ENCODE measurements at places on chromosomes 11 and 22.
A peak's percentile ranks its signal among the peaks of the same experiment; 100 is the strongest.

DNA sequence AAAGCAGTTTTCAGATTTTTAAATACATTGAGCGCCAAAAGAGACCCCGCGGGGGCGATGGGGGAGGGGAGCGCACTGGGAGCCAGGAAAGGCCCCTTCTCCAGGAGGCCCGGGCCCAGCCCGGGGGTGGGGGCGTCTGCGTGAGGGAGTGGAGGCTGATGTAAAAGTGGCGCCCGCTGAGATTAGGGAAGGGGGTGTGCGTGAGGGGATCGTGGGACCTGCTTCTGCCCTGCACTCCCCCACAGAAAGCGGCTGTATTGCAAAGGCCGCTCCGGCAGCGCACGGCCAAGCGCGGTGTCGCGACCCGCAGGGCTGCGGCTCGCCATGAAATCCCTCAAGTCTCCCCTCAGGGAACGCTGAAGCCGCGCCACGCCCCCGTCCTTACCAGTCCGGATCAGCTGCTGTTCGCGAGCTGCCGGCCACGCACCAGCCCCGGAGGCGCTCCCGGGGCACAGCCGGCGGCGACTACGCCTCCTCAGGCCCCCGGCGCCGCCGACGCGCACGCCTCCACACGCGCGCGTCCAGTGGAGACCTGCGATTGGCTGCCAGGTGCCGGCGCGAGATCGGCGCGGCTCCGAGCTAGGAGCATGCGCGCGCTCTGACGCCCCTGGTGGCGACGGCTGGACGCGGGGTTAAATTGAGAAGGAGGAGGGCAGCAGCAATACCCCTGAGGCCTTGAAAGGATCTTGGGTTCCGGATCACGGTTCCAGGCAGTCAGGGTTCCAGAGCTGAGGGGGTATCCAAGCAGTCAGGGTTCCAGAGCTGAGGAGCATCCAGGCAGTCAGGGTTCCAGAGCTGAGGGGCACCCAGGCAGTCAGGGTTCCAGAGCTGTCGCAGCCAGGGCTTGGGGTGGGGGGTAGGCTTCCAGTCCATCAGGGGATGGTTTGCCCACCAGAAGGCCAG is at the start of gene ZNF280B:
Gene ZNF280B, minus strand, starts transcription at position 469 of the 903 bp plus-strand sequence. CDS start 19,344 bp downstream, outside the sequence.
- DNase-seq: peak; percentile 90

DNA sequence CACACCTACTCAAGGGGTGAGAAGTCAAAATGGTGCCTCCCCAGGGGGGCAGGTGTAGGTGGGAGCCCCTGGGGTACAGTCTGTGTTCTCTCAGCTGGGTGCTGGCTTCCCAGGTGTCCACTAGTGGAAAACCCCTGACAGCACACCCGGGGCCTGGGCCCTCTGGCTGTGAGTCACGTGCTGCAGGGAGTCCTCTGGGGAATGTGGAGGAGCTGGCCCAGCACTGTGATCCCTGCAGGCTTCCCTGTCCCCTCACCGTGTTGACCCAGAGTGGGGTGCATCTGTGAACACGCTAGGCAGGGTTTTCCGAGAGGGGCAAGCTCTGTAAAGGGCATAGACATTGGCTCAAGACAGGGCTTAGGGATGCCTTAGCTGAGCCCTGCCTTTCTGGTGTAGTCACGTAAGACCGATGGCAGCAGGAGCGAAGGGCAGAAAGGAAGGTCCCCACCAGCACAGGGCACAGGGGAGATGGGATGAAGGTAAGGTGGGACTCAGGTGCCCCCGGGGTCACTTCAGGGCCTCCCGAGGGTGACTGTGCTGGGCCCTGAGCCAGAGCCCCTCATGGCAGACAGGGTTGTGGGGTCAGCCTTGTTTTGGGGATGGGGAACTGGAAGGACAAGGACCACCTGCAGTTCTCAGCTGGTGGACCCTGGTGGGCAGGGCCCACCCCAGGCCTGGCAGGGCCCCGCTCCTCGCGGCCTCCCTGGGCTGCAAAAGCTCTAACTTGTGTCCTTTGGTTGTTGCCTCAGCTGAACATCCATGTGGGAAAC is 14.1 kb downstream of the DERL3 start:
- DNase-seq: no peak

DNA sequence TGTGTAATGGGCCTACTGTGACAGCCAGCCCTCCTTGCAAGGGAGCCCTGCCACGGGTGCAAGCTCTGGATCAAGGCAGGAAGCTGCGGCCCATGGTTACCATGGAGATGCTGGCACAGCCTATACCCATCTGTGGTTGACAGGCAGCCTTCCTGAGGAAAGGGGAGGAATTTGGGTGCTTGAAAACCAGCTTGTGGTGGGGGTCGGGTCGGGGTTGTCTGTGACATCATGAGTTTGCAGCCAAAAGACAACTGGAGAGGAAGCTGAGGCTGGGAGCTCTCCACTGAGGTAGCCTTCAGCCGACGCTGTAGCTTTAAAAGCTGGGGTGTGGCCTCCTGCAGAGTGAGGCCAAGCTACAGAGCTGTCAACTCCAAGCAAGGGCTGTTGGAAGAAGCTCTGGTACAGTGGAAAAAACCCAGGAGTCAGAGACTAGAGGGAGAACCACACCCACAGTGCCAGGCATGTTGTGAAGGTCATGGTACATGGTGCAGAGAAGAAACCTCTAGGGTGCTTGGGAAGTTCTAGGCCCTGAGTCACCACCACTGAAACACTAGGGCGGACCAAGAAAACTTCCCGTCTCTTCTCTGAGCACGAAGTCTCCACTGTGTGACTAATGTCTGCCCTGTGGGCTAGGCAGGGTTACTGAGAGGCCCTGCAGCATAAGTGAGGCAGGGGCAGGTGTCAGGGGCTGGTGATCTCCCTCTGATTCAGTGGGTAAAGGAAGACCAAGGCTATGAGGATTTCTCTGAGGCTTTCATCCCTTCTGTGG is 10.8 kb upstream of the LDHA start:
- peak; percentile 32 for DNase-seq

DNA sequence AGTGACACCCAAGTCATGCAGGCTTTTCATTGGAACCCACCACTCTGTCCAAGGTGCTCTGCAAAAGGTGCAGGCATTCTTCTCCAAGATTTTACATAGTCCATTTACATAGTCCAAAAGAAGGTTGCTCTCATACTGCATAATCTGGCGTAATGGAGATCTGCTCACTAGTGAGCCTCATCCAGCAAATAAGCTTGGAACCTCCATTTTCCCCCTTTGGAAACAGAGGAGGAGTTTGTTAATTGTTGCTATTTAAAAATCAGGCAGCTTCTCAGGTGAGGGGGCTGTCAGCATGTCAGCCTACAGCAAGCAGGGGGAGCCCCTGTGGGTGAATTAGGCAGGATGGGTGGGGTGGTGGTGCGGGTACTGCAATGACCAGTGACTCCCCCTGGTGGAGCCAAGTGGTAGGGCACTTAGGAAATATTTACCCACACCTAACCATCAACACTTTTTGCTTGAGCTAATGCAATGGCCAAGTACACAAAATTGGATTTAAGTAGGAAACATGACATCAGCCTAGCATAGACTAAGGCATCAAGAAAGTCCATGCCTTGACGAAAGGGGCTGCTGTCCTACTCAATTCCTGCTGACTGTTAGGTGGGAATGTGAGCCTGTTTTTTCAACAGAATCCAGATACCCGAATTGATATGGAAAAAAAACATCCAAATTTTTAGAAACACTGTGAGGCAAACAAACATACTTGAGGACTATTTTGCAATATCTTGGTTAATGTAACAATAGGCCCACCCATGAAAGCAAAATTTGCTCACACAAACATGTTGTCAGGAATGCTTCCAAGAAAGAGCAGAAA is 64.5 kb downstream of the AMBRA1 start:
- DNase-seq: peak; percentile 91

GRCh38 chr11:30546334-30546733 is 39.8 kb downstream of the MPPED2 start:
- peak; percentile 79 for DNase-seq

DNA sequence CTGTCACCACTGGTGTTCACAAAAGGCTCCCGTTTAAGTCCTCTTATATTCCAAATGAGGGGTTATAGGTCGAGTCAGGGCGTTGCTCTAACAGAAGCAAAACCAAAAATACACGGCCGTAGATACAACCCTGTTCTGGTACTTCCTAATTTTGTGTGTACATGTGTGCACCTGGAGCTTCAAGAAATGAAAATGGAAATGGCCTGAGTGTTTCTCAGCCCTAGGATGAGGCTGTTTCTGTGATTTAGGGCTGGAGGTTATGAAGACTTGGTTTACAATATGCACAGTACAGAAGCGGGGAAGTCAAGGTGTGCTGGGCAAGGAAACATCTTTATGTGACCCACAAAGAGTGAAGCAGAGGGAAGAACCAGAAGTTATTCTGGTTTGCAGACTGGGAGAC is 110.4 kb upstream of the OR4B1 start:
- DNase-seq: no peak

DNA sequence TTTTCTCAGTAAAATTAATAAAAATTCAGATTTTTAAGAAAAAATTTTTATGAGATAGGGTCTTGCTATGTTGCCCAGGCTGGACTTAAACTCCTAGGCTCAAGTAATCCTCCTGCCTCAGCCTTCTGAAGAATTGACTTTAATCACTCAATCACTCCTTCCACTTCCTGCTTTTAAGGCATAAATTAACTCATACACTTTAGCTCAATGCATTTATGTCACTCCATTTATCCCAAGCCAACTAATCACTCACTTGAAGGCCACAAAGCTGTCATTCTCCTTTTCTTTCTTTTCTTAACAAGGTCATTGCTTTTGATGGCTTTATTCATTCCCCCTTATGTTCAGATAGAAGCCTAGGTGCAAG is 877 bp downstream of the ALG9 start:
- no peak for DNase-seq

DNA sequence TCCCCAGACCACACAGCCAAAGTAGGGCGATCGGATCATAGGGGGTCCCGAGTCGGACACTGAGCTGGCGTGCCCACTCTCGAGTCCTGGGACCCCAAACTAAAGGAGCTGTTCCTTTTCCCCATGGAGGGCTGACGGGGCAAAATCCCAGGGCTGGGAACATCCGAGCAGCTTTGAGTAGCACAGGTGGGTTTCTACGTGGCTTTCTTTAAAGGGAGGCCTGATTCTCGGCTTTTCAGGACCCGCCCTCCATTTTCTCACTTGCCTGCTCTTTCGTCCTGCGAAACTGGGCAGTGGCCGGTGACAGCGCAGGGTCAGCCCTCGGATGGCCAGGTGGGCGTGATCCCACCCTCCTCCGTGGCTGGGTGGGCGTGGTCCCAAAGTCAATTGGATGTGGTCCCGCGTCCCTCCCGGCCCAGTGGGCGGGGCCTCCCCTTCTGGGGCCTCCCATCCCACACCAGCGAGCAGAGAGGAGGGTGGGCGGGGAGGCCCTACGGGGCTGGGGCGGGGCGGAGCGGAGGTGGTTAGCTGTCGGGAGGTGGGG is 17.5 kb upstream of the TXNRD2 start:
- DNase-seq: peak; percentile 99

GRCh38 chr11:72209101-72209500 is 7.5 kb upstream of the FOLR2 start:
- DNase-seq: no peak

- DNase-seq: no peak
These were observed 6.5 kb downstream of the HMBS start for GRCh38 chr11:119091178-119091577.

DNA sequence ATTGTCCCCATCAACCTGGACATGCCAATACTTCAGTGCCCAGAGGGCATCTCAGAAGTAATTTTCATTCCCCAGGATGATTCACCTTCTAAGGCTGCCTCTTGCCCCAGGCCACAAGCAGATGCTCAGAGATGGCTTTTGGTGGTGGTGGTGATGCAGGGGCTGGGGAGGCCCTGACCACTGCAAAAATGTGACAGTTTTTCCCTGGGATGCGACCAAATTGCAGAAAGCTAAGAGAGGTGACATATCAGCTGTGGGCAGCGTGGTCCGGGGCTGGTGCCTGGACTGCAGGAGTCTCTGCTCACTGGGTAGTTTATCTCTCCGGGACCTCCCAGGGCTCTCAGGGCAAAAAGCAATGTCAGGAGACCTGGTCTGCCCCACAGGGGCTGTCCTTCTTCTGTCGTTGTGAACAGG is 39.7 kb upstream of the ACCSL start:
- no peak for DNase-seq

- no peak for DNase-seq
These were observed 8.8 kb downstream of the HOATZ start for GRCh38 chr11:111523343-111523742.

- DNase-seq: no peak
These were observed 26.5 kb downstream of the CTTN start for GRCh38 chr11:70424765-70425344.

DNA sequence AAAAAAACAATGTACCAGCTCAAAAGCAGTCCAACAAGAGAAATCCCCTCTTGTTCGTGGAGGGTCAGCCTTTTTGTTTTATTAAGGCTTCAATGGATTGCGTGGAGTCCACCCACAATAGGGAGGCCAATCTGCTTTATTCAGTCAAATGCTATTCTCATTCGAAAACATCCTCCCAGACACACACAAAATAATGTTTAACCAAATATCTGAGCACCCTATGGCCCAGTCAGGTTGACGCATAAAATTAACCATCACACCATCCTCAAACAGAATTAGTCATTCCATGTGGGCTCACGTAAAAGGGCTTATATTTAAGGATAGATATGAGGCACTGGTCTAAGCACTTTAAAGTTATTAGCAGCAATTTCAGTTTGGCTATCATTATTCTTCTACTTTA is 58.9 kb upstream of the DEUP1 start:
- DNase-seq: no peak

DNA sequence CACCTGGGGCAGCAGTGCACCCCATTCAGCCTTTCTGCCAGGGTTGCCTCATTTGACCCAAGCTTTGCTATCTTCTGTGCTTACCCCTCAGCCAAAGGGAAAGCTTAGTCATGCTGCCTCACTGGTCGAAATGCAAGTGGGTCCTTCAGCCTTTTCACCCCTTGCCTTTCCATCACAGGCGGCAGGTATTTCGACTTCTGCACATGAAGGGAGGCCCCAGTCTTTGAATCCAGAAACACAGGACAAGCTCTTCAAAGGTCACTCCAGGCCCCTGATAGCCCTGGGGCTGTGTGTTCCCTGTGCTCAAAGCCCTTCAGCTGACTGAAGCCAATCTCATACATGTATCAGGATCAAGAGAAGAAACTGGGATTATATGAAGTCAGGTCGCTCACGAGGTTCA is 129.7 kb downstream of the SNX19 start:
- no peak for DNase-seq

DNA sequence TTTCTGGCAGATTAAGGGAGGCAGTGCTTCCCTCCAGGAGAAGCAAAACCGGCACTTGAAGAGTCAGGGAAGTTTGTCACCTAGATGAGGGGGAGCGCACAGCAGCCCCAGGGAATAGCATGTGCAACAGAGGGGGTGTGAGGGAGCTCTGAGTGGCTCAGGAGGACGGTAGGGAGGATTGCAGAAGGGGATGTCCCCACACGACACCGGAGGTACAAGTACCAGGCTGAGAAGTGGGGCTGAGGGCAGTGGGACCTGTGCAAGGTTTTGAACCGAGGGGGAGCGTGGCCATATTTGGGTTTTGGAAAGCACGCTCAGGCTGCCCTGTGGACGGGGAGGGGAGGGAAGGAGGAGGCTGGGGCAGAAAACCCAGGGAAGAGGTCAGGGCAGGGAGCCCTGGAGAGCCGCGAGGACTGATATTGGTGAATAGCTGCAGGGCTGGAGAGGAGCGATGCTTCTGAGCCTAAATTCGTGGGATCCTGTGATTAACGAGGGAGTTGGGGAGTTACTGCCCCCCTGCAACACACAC is 17.9 kb upstream of the TMPRSS6 start:
- DNase-seq: no peak

GRCh38 chr11:87059596-87060390 is 22.1 kb downstream of the TMEM135 start:
- DNase-seq: no peak

Measured in GM23338 (cell line).